ENCODE measurements at places on chromosomes 4 and X.

GRCh38 chr4:118277243-118277642 is 75.6 kb downstream of the PRSS12 start:
- no peak for DNase-seq

DNA sequence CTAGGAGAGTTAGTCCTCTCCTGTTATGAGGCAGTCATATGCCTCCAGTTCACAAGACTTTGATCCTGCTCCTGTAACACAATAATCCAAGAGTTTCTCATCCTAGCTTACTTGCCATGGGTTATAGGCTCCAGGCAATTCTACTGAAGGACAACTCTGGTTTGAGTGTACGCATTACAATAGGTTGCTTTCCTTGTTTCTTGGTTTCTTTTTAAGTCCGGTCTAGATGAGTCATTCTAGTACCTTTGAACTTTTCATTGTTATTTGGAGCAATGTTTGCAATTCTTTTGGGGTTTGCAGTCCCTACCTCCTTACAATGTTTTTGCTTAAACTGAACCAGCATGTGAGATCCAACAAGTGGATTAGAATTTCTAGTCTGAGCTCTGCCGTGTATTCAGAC is 109.1 kb downstream of the ANAPC4 start:
- DNase-seq, result no peak

GRCh38 chr4:10183462-10183861 is 66.9 kb upstream of the WDR1 start:
- no peak for DNase-seq

- DNase-seq, result no peak
Measured at GRCh38 chrX:68892651-68893050, 63.8 kb downstream of the EFNB1 start.

DNA sequence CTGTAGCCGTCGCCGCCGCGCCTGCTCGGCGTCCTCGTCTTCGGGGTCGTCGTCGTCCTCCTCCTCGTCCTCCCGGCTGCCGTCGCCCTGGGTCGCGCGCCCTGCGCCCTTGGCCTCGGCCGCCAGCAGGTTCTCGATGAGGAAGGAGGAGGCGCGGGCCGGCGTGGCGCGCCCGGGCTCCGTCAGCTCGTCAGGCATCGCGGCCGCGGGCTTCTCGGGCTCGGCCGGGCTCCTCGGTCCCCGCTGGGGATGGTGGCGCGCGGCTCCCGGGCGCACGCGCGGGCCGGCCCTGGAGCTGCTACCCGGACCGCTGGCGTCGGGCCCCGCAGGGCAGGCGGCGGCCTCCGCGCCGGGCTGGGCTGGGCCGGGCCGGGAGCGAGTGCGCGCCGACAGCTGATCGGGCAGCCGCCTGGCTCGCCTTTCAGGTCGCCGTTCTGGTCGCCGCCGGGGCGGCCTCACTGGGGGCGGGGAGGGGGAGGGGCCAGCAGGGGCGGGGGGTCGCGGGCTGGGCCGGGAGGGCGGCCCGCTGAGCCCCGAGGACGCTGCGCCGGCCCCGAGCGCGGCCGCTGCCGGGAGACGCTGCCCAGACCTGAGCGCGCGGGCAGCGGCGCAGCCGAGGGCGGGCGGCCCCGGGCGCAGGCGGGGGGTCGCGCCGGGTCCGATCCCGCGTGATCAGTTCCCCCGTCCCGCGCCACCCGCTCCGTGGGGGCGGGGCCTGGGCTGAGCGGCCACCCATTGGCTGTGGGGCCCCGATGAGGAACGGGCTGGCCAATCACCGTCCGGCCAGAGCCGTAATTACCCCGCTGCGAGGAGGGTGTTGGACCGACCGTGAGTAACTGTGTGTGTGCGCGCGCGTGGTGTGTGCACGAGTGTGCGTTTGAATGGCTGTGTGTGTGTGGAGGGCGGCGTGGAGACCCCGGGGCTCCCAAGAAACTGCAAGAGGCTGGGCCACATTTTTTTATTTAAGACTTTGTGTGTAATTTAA is at the start of gene HMX1:
Gene HMX1 (minus strand): TSS at position 423 of the 985 bp plus-strand sequence. CDS start 225 bp downstream, at position 198.
- no peak for DNase-seq

DNA sequence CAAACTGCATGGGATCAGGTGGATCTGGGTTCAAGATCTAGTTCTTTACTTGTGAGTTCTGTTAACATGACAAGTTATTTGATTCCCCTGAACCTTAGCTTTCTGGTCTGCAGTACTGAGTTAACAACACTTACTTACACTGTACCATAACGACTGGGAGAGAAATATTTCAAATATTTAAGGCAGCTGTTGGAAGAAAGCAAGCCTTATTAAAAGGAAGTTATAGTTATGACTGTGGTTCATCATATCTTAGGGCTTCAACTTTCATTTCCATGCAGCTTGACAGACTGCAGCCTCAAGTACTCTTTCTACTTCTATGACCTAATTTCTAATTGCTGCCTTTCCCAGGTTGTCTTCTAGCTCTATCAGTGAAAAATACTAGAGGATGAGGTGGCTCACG is 40.0 kb upstream of the PDGFRA start:
- DNase-seq, result no peak

- DNase-seq, result no peak
Measured at GRCh38 chrX:69307756-69308155, 142.5 kb upstream of the PJA1 start.

DNA sequence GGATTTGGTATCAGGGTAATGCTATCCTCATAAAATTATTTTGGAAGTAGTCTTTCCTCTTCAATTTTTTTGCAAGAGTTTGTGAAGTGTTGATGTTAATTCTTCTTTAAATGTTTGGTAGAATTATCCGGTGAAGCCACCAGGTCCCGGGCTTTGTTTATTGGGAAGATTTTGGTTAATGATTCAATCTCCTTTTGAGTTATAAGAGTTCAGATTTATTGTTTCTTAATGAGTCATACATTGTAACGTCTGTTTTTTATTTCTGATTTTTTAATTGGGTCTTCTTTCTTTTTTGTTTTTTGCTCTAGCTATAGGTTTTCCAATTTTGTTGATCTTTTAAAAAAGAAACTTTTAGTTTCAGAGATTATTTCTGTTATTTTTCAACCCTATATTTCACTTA is 412.3 kb downstream of the PDGFC start:
- DNase-seq, result no peak

DNA sequence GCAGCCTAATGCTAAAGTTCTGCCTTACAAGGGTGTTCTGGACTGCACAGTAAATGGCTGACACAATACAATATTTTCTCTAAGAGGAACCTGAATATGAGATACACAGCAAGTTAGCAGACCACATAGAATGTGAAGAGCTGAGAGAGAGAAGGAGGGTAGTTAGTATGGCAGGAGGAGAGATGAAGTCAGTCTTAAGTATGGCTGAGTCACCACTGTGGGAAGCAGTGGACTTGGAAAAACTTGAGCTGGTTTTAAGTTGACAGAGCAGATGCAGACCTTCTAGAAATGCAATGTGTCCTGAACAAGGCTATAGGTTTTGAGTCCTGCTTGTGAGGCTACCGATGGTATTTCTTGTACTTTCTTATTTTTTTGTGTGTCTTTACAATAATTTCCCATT is 172.5 kb downstream of the SH2D1A start:
- DNase-seq, result no peak

DNA sequence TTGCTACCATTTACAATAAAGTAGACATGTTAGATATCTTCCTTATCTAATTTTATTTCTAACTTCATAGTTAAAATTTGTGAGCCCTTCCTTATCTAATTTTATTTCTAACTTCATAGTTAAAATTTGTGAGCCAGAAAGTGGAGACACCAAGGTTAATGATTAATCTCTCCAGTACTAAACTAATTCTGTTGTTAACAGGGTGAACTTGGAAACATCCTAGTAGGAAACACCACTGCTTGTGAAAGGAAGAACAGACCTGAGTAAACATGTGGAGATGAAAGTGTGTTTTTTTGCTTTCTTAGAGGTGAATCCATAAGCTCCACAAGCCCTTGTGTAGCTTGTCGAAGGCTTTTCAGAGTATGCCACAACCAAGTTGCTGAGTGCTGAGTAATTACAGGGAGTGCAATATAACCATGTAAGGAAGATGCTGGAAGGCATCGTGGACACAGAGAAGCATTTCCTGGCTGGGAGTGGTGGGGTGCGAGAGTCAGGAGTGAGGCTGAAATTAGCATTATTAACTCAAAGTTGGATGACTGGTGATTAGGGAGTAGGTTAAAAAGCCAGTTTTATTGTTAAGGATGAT is 118.6 kb upstream of the NEIL3 start:
- DNase-seq, result no peak

DNA sequence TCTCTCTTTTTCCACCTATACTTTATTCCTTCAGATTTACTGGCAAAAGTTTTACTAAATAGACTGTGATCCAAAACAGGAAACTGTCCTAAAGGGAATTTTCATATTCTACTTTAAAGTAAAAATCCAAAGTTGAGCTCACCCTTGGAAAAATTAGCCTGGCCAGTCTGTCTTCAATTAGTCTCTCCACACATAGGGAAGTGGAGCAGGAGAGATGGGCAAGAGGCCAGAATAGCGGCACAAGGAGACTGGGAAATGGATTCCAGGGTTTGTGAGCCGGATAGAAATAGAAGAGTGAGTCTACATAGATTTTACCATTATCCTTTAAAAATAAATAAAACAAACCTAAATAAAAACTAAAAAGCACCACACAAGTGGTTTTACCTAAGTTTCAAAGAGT is 16.2 kb upstream of the FRMD7 start:
- no peak for DNase-seq

GRCh38 chr4:141046255-141046654 is 87.0 kb downstream of the RNF150 start:
- DNase-seq, result peak; percentile 52

GRCh38 chr4:88674979-88675378 is 22.6 kb downstream of the NAP1L5 start:
- DNase-seq, result no peak

DNA sequence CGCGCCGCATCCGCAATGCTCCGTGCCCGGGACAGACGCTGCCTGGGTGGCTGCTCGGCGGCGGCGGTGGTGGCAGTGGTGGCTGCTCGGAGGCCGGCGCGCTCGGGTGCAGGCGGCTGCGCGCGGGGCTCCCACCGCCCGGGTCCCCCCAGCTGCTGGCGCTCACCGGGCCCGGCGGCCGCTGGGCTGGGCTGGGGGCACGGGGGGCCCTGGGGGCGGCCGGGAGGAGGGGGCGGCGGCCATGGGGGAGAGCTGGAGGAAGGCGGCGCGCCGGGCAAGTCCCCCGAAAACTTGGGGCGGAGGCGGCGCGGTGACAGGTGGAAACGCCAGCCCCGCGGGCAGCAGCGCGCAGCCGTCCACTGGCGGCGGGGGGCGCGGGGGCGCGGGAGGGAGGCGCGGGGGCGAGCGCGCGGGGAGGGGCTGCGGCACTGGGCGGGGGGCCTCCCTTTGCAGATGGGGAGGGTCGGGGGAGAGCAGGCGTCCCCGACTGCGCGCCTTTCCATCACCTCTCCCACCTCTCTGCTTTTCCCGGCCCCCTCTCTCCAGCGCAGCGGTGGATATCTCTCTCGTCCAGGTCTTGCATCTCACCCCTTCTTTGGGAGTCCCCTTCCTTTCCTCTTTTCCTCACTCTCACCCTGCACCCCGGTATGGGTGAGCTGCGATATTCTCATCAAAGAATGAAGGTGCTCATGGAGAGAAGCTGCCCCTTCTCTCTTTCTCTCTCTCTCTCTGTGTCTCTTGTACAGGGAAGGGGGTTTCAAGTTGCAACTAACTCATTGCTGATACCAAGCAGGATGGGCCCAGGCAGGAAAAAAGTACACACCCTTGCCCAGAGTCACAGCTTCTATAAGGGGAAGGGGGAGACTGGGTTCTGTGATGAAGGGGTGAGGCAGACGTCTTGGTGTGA is 83.7 kb upstream of the DHRSX start:
- no peak for DNase-seq

DNA sequence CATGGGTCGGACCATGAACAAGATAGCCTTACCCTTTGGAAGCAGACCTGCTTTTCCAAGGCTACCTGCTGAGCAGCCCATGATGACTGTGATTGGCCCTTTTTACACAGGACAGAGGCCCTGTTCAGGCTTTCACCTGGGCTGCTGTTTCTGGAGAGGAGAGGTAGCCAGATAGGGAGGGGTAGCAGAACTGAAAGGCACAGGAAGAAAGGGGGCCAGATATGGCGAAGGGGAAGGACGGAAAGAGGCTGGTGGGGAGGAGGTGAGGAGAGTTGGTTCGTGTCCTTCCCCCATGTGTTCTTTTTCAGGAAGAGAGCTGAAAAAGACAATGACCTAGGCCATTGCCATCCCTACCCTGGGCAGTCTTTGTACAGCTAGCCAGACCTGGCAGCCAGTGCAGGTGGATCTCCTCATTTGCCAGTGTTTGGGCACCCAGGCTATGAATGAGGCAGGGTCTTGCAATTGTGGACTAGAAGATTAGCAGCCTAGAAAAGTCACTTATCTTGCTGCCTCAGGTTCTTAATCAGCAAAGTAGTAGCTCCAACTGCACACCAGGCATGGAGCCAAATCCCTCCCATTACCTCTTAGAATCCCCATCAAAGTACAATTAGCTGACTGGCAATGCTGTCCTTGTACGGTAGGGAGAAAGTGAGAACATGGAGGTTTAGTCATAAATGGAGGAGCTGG is 139.6 kb downstream of the AMMECR1 start:
- no peak for DNase-seq

DNA sequence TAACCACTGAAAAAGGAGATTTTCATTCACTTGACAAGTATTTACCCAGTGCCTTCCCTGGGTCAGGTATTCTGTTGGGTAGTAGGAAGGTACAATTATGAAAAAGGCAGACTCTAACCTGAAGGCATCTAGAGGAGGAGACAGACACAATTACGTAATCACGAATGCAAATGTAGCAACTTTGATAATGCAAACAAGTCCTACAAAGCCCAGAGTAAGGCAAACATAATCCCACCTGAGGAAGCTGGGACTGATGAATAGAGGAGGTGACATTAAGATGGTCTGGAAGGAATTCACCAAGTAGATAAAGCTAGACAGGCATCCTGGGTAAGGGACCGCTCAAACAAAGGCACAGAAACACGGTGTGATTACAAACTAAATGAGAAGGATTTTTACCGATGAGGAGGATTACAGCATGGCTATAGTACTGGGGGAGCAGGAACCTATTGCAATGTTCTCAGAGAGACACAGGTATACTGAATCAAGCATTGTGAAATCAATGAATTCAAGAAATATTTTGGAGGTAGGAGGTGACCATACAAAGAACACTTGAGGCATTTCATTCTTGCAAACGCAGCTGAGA is 37.1 kb downstream of the TMEM150C start:
- no peak for DNase-seq

GRCh38 chr4:176654565-176655216 is 138.0 kb downstream of the VEGFC start:
- no peak for DNase-seq

DNA sequence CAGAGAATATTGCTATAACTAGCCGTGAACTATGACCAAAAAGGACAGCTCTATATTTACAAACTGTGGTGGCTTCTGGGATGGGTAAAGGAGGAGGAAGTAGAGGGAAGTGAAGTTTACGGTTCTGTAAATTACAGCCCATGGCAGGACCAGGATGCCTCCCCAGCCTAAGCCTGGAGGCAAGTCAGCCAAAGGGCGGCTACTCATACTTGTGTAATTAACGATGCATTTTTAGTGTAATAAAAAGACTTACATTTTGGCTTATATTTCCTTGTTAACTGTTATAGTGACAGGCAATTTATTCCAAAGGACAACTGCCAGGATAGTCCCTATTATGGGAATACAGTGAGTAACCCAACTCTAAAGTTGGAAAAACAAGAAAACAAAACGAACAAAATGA is 139.9 kb upstream of the OTUD4 start:
- DNase-seq, result no peak

Measured in brain pericyte (primary cell).